ENCODE measurements at places on chromosomes 4 and X. TPM values are rescaled to one million over a fixed set of nuclear protein-coding genes. Genes with fewer than 3 reads are reported as not detected.

The AWAT2 gene
- not detected for total RNA-seq

DNA sequence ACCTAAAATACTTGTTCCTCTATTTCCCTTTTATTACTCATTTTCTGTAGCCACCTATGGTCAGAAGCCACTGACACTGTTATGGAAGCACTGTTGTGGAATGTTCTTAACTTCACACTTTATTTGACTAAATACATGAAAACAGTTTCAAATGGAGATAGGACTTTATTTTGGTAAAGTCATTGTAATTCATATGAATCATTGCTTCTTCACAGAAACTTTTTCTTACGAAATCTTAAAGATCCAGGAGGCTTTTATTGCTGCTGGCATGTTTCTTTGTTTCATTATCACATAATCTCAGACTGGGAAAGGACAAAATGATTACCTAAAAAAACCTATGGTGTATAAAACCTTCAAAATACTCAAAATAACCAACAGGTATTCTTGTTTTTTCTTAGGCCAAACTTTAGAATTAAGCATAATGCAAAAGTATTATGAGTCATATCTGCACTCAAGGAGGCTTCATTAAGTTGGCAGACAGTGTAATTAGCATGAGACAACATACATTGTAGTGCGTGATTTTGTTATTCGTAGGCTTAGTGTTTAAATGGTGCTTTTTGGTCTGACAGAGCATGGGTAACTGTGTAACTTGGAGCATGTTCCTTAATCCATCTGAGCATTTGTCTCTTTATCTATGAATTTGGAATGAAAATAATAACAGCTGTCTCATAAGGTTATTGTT lies 58.0 kb downstream of the SH3BGRL start:
- no peak overlapping the region for H3K27ac ChIP-seq
- no peak overlapping the region for H3K4me3 ChIP-seq
- no peaks in the 10 kb centered on the region for H3K36me3 ChIP-seq
- H3K27me3 ChIP-seq = no peaks in the 10 kb centered on the region
- DNase-seq = no peak

DNA sequence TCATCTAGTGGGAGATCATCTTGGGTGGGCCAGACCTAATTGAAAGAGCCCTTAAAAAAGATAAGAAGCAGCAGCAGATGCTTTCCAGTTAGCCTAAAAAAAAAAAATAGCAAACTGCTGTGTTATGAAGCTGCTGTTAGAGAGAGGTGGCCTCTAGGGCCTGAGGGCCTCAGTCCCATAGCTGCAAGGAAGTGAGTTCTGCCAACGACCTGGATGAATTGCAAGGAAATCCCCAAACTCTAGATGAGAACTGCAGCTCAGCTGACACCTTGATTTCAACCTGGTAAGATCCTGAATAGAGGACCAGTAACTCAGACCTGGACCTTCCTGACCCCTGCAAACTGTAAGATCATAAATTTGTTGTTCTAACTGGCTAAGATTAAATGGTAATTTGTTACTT lies 275.2 kb downstream of the TENM3 start:
- H3K4me3 ChIP-seq = no peak overlapping the region
- no peaks in the 10 kb centered on the region for H3K4me1 ChIP-seq
- no peak overlapping the region for H3K27ac ChIP-seq
- DNase-seq = no peak
- no peaks in the 10 kb centered on the region for H3K27me3 ChIP-seq

DNA sequence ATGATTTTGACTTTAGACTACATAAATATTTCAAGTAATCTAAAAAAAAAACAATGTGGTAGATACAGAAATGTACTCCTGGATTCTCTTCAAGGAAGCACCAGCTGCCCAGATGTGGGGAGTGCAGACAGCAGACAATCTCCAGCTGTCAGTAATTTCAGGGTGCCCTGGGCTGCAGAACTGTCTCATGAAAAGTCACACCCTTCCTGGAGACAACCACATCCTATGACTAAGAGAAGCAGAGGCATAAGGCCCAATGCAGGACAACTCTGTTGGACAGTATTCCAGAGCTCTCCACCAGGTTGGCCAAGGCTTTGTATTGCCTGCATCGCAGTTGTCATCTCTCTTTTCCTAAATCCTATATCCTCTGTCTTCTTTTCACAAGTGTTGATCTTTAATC lies 34.4 kb upstream of the BLTP1 start:
- no peak for DNase-seq
- no peaks in the 10 kb centered on the region for H3K27me3 ChIP-seq
- H3K4me3 ChIP-seq = no peak overlapping the region
- no peak overlapping the region for H3K27ac ChIP-seq
- H3K36me3 ChIP-seq = no peaks in the 10 kb centered on the region
- H3K4me1 ChIP-seq = peaks cover 4% of the 10 kb centered on the region

GRCh38 chr4:52071791-52072546 lies 20.9 kb downstream of the SPATA18 start:
- no peaks in the 10 kb centered on the region for H3K4me1 ChIP-seq
- no peaks in the 10 kb centered on the region for H3K36me3 ChIP-seq
- H3K27ac ChIP-seq = no peak overlapping the region
- H3K27me3 ChIP-seq = no peaks in the 10 kb centered on the region

DNA sequence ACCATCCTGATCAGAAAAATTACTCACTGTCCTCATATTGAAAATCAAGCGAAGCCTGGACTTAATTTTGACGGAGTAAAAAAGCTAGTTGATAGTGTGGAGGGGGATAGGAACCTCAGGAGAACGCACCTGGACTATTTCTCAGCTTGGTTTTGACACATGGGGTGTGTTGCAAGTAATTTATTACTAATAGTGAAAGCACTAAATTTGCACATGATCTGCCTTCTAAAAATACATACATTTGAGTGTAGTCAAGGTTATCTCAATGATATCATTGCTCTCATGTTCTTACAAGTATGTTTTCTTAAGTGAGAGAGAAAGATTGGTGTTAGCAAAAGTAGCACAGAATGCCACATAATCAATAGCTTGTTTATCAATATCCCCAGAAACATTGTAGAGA lies 29.5 kb downstream of the LRIT3 start:
- H3K27me3 ChIP-seq = no peaks in the 10 kb centered on the region
- no peak overlapping the region for H3K4me3 ChIP-seq
- no peak overlapping the region for H3K27ac ChIP-seq
- H3K4me1 ChIP-seq = no peaks in the 10 kb centered on the region

GRCh38 chr4:185171373-185172071 lies 28.5 kb downstream of the SLC25A4 start:
- H3K27me3 ChIP-seq = no peaks in the 10 kb centered on the region
- H3K36me3 ChIP-seq = peaks cover 33% of the 10 kb centered on the region
- peaks cover 3% of the 10 kb centered on the region for H3K4me1 ChIP-seq
- no peak for DNase-seq
